ENCODE measurements at places on chromosomes 2 and 18. TPM values are rescaled to one million over a fixed set of nuclear protein-coding genes. Genes with fewer than 3 reads are reported as not detected.

- DNase-seq, result no peak
- H3K27me3 ChIP-seq, result no peaks in the 10 kb centered on the region
- H3K27ac ChIP-seq, result no peak overlapping the region
- peaks cover 40% of the 10 kb centered on the region for H3K4me1 ChIP-seq
- H3K36me3 ChIP-seq, result no peaks in the 10 kb centered on the region
Observed at GRCh38 chr18:44841221-44841620, 160.5 kb downstream of the SETBP1 start.

DNA sequence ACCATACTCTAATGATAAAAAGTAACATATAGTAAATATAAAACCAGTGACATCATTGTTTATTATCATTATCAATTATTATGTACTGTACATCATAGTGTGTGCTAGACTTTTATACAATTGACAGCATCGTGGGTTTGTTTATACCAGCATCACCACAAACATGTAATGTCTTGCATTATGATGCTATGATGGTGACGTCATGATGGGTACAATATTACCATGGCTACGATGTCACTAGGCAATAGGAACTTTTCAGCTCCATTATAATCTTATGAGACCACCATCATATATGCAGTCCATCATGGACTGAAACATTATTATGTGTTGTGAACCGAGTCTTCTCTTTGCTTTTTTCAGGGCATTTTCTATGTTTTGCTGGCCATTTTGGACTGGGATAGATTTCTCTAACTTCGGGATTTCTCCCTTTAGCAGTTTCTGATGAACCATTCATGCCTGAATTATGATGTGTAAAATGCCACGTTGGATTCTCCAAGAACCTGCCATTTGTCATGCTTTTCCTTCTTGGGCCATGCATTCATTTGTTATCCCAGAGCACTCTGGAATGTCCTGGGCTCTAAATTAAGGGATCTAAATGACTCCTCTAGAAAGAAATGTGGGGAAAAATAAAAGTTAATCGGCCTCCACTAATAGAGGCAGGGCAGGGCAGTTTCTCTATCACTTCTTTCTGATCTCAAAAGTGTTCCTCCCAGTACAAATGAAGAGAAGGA lies 325.6 kb upstream of the TNP1 start:
- no peaks in the 10 kb centered on the region for H3K4me1 ChIP-seq
- no peak for DNase-seq
- no peak overlapping the region for H3K4me3 ChIP-seq

- H3K4me3 ChIP-seq, result no peak overlapping the region
- no peaks in the 10 kb centered on the region for H3K4me1 ChIP-seq
- no peak for DNase-seq
- no peak overlapping the region for H3K27ac ChIP-seq
- no peaks in the 10 kb centered on the region for H3K36me3 ChIP-seq
- H3K27me3 ChIP-seq, result 0 out of 2 replicates have a peak, but pooled peaks cover 4% of the 10 kb centered on the region
Observed at GRCh38 chr2:186913870-186914269, 64.9 kb upstream of the ZSWIM2 start.

The FTCDNL1 gene
- total RNA-seq, result not detected

The PKDCC gene
- 60.1 TPM for total RNA-seq

DNA sequence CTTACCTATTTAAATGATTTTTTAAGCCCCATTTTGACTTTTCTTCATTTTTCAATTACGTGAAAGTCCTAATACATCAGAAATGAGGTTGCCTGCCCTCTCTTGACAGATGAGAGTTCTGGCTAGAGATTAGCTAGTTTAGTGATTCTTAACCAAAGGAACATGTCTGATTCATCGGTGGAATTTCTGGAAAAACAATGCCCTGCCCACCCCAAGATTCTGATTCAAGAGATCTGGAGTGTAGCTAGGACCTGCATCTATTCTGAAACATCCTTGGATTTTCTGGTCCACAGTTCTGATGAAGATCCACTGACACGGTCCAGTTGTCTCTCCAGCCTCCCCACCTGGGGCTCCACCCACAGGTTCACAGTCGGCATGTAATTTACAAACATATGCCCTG lies 111.2 kb downstream of the KLF7 start:
- H3K27ac ChIP-seq, result no peak overlapping the region
- no peak for DNase-seq
- no peaks in the 10 kb centered on the region for H3K36me3 ChIP-seq

GRCh38 chr18:67400502-67401117 lies 115.9 kb downstream of the DSEL start:
- DNase-seq, result no peak
- no peaks in the 10 kb centered on the region for H3K36me3 ChIP-seq
- no peak overlapping the region for H3K27ac ChIP-seq
- no peaks in the 10 kb centered on the region for H3K4me1 ChIP-seq

The DPYSL5 gene
- total RNA-seq, result not detected

- no peaks in the 10 kb centered on the region for H3K4me1 ChIP-seq
- DNase-seq, result no peak
- no peaks in the 10 kb centered on the region for H3K36me3 ChIP-seq
- no peaks in the 10 kb centered on the region for H3K27me3 ChIP-seq
- H3K4me3 ChIP-seq, result no peak overlapping the region
- H3K27ac ChIP-seq, result no peak overlapping the region
Observed at GRCh38 chr2:66960161-66960560, 437.0 kb upstream of the ETAA1 start.

DNA sequence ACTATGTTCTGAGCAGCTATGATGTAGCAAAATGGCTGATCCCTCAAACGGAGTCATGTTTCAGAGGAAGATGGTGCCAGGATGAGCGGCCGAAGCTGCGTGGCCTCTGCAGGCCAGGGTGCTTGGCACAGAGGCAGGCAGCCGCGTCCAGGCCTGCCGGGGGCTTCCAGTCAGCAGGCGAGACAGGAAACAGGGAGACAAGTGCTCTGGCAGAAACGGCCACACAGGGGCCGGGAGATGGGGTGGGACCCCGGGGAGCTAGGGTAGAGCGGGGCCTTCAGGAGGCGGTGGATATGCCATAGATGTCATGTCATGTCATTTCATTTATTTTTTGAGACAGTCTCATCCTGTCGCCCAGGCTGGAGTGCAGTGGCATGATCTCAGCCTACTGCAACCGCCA lies 50.7 kb downstream of the EIPR1 start:
- H3K27me3 ChIP-seq, result no peaks in the 10 kb centered on the region
- no peak overlapping the region for H3K27ac ChIP-seq
- peaks cover 6% of the 10 kb centered on the region for H3K36me3 ChIP-seq

GRCh38 chr2:124913868-124914267 lies 888.8 kb downstream of the CNTNAP5 start:
- no peak overlapping the region for H3K4me3 ChIP-seq
- H3K27me3 ChIP-seq, result no peaks in the 10 kb centered on the region

- no peak for DNase-seq
- no peaks in the 10 kb centered on the region for H3K36me3 ChIP-seq
- H3K4me1 ChIP-seq, result no peaks in the 10 kb centered on the region
- no peaks in the 10 kb centered on the region for H3K27me3 ChIP-seq
- H3K27ac ChIP-seq, result no peak overlapping the region
Observed at GRCh38 chr18:44849361-44849760, 168.7 kb downstream of the SETBP1 start.

GRCh38 chr2:14577843-14578242 lies 54.7 kb upstream of the LRATD1 start:
- H3K4me1 ChIP-seq, result no peaks in the 10 kb centered on the region
- no peaks in the 10 kb centered on the region for H3K27me3 ChIP-seq
- no peak overlapping the region for H3K27ac ChIP-seq
- H3K4me3 ChIP-seq, result no peak overlapping the region
- no peak for DNase-seq

DNA sequence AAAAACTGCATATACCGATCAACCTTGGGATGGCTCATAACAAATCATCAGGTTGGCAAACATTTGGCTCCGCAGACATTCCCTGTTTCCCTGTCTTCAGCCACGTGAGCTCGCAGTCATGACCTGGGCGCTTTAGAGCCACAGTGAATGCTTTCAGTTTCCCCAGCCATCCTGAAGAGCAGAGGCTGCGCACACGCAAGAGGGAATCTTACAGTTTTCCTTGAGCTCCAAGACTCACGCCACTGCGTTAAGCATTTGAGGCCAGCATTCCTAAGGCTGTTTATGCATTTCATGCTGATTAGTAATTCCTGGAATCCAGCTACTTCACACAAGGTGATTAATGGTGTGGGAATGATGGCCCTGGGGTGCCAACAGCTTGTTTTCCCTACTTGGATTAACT lies 95.1 kb downstream of the MTCL1 start:
- no peaks in the 10 kb centered on the region for H3K27me3 ChIP-seq
- H3K36me3 ChIP-seq, result peaks cover 49% of the 10 kb centered on the region
- H3K27ac ChIP-seq, result peak overlapping the region; percentile 100
- peak overlapping the region; percentile 3 for H3K4me3 ChIP-seq

DNA sequence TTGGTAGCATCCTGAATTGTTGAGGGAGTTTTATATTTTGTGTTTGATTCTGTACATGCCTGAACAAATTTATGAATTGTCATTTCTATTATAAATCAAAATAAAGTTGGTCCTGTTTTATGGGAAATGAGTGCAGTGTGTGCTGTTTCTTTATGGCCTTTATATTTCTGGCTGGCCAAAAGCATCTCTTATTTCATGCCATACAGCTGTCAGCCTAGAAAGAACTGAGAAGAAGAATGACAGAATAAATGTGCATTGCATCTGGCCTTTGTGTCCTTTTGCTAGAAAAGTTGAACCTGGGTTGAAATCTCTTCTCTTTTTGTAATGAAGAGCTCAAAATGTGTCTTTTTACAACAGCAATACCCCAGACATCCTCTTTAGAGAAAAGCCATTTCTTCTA lies 474.7 kb upstream of the LRATD1 start:
- H3K4me3 ChIP-seq, result no peak overlapping the region
- no peaks in the 10 kb centered on the region for H3K27me3 ChIP-seq
- DNase-seq, result no peak
- H3K4me1 ChIP-seq, result no peaks in the 10 kb centered on the region
- no peak overlapping the region for H3K27ac ChIP-seq
- no peaks in the 10 kb centered on the region for H3K36me3 ChIP-seq

The PXDN gene
- total RNA-seq, result 310 TPM

DNA sequence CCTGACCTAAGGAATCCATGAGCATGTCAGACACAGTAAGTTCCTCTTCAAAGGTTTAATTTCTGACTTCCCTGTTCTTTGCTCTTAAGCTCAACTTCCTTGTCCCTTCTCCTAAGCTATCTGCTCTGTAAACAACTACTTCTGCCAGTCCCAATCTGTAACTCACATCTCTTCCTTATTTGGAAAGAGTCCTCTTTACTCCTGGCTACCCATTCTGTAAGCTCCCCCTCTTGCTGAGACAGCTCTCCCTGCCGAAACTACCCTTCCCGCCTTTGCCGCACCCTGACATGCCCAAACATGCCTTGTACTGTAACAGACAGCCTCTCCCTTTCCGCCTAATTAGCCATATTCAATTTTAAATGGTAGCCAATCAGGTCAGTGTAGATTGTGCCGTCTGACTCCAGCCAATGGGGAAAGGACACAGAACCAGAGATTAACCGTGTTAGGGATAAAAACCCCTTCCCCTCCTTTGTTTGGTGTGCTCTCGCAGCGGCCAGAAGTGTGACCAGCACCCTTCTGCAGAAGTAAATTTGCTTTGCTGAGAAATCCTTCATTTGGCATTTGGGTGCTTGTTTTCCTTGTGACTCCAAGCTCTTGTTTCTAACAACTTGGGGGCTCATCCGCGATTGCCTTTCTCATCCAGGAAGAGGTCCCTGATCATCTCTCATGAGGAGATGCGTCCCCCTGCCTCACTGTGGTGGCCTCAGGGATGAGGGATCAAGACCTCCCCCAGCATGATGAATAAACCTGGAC lies 49.0 kb downstream of the PIAS2 start:
- no peak overlapping the region for H3K27ac ChIP-seq
- H3K36me3 ChIP-seq, result peaks cover 6% of the 10 kb centered on the region
- H3K4me1 ChIP-seq, result no peaks in the 10 kb centered on the region
- no peak for DNase-seq
- H3K27me3 ChIP-seq, result no peaks in the 10 kb centered on the region

The SERPINB3 gene
- total RNA-seq, result not detected
